Putamen (tissue), 1 donor: ENCODE measurements at places on chromosomes 6 and 20.
A peak's percentile ranks its signal among the peaks of the same experiment; 100 is the strongest.

DNA sequence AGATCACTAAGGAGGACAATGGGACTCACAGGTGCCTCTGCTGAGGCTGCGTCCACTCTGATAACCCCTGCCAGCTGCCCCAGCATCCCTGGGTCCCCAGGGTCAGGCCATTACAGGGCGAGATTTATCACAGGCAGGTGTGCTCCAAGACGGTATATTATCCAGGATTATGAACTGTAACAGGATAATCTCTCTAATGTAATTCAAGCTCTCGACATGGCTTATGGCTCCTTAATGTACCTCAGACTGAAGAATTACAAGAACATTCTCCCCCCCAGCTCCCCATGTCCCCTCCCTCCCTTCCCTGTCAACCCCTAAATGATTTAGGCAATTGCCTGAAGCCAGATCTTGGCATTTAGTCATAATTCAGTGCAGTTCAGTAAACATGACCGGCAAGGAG lies 86.8 kb downstream of the NCR2 start:
- DNase-seq, result no peak

DNA sequence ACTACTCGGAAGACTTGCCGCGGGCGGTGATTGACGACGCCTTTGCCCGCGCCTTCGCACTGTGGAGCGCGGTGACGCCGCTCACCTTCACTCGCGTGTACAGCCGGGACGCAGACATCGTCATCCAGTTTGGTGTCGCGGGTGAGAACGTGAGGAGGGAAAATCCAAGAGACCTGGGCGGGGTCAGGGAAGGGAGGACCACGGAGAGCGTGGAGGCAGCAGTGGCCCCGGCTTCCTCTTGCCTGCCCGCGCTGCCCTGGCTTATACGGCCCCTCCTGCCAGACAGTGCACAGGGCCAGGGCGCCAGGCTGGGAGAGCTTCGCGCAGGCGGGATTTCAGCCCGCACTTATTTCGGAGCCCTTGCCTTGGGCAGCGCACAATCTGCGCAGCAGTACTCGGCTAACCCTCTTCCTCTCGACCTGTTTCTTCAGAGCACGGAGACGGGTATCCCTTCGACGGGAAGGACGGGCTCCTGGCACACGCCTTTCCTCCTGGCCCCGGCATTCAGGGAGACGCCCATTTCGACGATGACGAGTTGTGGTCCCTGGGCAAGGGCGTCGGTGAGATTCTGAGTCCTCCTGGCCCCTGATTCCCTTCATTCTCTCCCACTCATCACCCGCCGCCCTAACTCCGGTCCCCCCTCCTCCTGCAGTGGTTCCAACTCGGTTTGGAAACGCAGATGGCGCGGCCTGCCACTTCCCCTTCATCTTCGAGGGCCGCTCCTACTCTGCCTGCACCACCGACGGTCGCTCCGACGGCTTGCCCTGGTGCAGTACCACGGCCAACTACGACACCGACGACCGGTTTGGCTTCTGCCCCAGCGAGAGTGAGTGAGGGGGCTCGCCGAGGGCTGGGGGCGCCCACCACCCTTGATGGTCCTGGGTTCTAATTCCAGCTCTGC lies 2.0 kb downstream of the MMP9 start:
- DNase-seq, result no peak

- DNase-seq, result no peak
These were observed 652 bp downstream of the BMP6 start for GRCh38 chr6:7726416-7727085.

- no peak for DNase-seq
These were observed 10.9 kb downstream of the LRRC1 start for GRCh38 chr6:53805725-53806124.

DNA sequence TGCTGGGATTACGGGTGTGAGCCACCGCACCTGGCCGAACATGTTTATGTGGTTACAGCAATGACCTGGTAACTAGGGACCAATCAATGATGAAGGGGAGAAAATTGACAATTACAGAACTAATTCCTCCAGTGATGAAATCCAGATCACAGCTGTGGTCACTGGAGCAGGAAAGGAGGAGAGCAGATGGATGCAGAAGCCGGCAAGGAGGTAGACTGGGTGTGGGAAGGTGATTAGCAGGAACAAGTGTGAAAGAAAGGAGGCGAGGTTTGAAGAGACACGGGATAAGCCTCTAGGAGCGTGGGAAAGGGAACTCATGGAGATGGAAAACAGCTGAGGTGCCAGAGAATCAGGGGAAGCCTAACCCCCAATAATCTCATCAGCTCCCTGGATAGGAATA lies 17.2 kb upstream of the SPAG4 start:
- DNase-seq, result peak; percentile 23

- no peak for DNase-seq
These were observed 312.8 kb downstream of the RFPL4B start for GRCh38 chr6:112659912-112660311.

GRCh38 chr20:25178563-25179438 lies 16.7 kb upstream of the ENTPD6 start:
- no peak for DNase-seq

DNA sequence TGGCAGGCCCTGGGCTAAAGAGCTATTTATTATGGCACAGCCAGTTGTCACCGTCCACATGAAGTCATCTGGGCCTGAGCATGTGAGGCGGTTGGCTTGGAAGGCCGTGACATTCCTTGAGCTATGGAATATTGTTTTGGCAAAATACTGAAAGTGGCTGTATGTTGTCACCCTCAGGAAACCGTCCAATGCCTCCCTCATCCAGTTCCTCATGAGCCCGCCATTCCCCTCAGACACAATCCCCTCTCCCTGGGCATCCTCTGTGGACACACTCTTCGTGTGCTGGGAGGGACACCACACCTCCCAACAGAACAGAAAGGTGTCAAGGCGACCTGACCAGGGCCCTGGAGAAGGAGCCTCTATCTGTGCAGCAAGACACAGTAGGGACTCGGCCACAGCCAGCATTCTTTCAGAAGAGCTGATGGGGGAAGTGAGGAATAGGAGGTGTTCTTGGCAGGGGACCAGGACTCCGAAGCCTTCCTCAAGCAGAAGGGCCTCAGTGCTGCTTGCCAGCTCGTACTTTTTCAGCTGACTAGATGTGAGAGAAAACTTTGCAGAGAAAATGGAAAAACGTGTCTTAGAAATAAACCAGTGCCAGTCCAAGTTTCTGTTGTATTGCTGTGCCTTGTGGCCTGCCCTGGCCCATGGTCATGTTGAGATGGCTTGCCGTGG lies 120.5 kb downstream of the SOD2 start:
- DNase-seq, result no peak

- no peak for DNase-seq
These were observed 294.8 kb downstream of the GMDS start for GRCh38 chr6:1950631-1951030.

- DNase-seq, result no peak
These were observed 482.3 kb upstream of the JARID2 start for GRCh38 chr6:14763616-14764015.

GRCh38 chr6:1497761-1498105 lies 108.4 kb downstream of the FOXF2 start:
- no peak for DNase-seq

DNA sequence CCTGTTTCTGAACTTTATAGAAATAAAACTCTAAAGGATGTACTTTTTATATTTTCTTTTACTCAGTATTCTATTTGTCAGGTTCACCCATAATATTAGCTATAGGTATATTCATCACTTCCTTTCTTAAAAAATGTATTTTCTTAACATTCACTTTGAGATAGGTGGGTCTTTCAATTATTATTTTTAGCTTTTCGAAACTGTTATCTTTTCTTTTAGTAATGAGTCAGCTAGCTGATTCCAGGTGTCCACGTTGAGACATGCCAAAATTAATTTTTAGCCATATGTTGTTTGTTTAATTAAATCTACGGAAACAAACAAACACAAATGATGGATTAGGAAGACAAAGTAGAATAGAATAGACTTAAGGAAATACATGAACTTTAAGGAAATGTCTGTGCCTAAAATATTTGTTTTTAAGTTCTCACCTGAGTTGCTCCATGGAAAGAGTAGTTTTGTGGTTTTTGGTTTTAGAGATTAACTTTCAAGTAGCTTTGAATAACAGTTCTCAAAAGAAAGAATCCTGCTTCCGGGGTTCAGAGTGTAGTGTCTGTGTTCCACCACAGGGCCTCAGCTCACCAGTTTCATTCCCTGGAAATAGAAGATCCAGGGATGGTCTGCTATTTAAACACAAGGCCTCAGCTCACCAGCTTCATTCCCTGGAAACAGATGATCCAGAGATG lies 435.0 kb downstream of the HAO1 start:
- DNase-seq, result no peak

DNA sequence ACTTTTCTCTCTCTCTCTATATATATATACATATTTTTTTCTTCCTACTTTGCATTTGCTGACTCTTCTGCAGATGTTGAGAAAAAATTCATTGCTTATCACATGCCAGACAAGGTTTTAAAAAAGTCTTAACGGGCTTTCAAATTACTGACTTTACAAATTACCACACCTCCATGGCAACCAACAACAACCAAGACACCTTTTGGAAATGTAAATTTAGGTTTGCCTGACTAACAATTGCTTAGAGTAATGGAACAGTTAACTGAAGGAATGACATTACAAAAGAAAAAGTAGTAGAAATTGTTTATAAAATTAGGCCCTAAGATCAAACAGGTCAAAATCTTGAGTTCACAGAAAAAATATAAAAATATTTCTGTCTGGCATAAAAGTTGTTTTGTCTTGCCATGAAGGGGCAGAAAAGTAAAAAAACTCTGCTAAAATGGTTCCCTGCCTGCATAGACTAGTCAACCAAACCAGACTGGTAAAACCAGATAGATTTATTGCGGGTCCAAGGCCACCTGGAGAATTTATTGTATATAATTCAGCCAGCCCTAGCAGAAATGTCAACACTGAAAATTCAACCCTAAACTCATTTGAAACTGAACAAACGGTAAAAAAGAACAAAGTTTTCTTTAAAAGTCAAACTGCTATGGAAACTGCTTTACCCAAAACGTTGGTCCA lies 92.8 kb upstream of the FRMD1 start:
- no peak for DNase-seq

DNA sequence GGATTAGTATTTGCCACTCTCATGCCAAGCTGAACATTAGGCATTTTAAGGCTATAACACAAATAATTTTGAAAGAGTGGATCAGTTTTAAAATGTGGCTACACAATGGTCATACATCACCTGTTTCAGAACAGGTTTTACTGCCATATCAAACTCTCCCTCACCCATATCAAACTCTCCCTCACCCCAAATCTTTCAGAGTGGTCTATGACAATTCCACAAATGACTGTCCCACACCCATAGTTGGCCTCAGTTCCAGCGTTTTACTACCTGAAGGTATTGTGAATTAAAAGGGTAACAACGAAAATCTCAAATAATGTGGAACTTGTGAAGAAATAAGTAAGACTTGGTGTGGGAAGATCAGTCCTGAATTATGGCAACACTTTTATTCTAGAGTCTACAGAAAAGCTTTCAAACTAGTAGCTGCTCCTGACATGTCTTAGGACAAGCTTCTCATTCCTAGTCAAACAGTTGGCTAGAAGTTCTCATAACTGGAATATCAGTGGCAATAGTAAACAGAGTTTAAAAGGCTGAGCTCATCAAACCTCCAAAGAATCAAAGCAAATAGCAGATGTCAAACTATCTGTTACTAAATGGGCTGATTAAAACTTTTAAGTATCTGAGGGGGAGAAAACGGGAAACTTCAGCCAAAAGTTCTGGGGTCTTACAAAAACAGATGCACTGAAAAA lies 52.4 kb downstream of the MAP3K7 start:
- DNase-seq, result no peak

DNA sequence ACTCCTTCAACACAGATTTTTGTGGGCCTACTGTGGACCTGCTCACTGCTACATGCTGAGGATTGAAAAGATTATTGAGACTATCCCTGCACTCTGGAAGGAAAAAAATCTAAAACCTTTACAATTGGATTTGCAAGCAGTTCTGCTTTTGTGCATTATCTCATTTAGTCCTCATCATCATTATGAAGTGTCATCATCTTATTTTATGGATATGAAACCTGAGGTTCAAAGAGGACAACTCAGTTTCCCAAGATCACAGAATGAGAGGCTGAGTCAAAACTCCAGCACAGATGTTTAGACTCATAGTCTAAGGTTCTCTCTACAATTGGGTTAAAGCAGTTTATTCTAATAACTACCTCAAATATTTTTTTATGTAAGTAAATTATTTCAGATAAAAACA lies 160.2 kb upstream of the MARCKS start:
- DNase-seq, result no peak

DNA sequence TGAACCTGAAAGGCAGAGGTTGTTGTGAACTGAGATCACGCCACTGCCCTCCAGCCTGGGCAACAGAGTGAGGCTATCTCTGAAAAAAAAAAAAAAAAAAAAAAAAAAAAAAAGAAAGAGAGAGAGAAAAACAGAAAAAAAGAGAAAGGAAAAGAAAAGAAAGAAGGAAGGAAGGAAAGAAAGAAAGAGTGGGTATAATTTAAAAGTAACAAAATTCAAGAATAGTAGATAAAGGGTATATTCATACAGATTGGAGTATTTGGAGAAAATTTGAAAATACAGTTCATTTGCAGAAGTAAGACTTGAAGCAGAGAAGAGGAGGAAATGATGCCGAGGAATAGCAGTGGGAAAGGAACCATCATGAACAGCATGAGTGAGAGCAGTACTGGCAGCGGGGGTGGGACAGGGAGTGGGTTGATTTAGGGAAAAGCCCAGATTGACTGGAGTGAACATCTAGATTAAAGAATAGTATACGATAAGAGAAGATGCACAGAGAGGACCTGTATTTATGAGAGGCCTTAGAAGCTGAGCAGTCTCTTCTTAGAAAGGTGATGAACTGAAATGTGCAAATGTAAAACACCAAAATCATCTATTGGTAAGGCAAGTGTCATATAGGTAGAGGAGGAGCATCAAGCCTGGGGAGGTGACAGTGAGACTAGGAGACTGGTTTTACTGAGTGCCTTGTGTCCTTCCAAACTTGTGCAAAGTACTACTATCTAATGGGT lies 17.8 kb upstream of the HLA-DRB1 start:
- DNase-seq, result no peak

DNA sequence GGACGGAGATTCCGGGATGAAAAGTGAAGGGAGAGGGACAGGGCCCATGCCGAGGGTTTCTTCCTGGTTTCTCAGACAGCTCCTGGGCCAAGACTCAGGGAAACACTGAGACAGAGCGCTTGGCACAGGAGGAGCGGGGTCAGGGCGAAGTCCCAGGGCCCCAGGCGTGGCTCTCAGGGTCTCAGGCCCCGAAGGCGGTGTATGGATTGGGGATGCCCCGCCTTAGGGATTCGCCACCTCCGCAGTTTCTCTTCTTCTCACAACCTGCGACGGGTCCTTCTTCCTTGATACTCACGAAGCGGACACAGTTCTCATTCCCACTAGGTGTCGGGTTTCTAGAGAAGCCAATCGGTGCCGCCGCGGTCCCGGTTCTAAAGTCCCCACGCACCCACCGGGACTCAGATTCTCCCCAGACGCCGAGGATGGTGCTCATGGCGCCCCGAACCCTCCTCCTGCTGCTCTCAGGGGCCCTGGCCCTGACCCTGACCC lies 55.0 kb upstream of the HLA-A start:
- DNase-seq, result no peak

DNA sequence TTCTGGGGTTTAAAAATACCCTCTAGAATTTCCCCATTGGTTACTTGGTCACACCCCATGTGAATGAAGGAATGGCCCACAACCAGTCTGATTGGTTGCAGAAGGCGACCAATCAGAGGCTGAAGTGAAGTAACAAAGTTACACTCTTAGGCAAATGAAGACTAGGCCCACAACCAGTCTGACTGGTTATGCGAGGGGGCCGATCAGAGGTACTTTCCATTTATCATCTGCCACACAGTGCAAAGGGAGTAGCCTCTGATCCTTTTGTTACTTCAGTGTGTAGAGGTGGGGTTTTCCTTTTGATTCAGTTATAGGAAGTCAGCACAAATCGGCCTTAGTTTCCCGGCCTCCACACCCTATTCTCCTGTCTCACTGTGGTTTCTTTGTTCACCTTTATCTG lies 61.2 kb upstream of the SGK1 start:
- no peak for DNase-seq

GRCh38 chr20:48787861-48788375 lies 39.9 kb downstream of the PREX1 start:
- DNase-seq, result no peak
